ENCODE measurements at places on chromosomes 16 and 17. TPM values are rescaled to one million over a fixed set of nuclear protein-coding genes. Genes with fewer than 3 reads are reported as not detected.

The SDK2 gene
- total RNA-seq = 15.3 TPM

The SPAG5 gene
- total RNA-seq = 141 TPM

The RRN3 gene
- 34.4 TPM for total RNA-seq

The C16orf89 gene
- total RNA-seq = 0.37 TPM

The TBC1D3E gene
- total RNA-seq = not detected

The EFNB3 gene
- total RNA-seq = 5.8 TPM

The HSF5 gene
- total RNA-seq = 0.03 TPM

GRCh38 chr16:80666378-80667250 lies 125.8 kb downstream of the DYNLRB2 start:
- peaks cover 39% of the 10 kb centered on the region for H3K4me1 ChIP-seq
- no peak overlapping the region for H3K4me3 ChIP-seq
- H3K36me3 ChIP-seq = no peaks in the 10 kb centered on the region

DNA sequence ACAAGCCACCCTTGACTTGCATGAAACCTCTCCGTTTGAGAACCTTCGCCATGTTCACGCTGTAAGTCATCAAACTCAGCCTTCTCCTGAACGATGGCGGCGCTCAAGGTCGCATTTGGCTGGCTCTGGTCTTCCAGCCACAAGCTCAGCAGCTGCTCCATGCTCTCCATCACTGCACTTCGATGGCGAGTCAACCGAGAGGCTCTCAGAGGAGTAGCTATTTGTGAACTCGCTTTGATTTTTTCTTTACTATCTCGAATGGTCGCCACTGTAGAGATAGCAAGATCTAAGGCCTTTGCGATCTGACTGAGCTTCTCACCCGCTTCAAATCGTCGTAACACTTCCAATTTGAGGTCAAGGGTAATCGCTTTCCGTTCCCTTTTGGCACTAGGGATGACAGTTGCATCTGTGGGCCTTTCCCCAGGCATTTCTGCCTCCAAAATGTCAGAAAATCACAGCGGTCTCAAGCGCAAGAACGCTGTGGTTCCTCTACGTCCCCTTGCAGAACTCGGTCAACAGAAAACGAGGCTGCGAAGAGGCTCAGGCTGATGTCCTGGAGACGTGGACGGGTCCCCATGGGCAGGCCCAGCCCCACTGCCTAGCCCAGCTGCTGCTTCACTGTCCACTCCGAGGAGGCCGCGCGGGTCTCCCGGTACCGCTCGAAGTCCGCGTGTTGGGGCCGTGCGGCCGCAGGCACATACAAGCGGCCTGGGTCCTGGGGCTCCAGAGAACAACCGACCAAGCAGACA lies 23.1 kb downstream of the DEF8 start:
- peaks cover 12% of the 10 kb centered on the region for H3K4me1 ChIP-seq
- H3K27me3 ChIP-seq = no peaks in the 10 kb centered on the region
- peak overlapping the region; percentile 98 for H3K4me3 ChIP-seq
- DNase-seq = no peak

GRCh38 chr17:41919165-41919817 lies 540 bp upstream of the ACLY start:
- peak overlapping the region; percentile 94 for H3K4me3 ChIP-seq
- peak; percentile 85 for DNase-seq
- no peaks in the 10 kb centered on the region for H3K27me3 ChIP-seq
- H3K4me1 ChIP-seq = peaks cover 43% of the 10 kb centered on the region
- H3K27ac ChIP-seq = peak overlapping the region; percentile 87

DNA sequence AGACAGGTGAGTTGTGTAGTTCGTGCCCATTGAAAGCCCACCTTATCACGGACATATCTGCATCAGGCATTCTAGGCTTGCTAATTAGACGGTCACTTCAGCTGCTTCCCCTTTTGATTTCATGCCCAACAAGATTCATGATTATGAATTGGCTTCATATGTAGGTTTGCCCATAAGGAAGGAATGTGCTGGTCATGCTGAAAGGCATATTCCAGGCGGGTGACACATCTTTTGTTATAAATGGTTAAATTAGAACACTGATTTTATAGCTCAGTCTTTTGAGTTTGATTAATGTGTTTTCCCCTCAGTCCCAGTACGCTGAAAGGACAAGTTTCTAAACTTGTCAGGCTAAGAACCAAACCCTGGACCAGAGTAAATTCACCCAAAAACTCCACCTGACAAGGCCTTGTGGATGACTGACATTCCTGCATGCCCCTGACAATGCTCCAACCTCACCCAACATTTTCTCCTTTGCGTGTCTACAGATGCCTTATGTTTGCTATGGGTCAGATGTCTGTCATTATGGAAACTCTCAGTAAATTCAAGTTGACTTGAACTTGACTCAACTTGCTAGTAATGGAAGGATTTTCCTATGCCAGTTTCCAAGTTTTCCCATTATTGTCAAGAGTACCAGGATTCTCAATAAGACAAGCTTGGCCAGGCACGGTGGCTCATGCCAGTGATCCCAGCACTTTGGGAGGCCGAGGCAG lies 421.9 kb downstream of the PMP22 start:
- H3K27me3 ChIP-seq = no peaks in the 10 kb centered on the region
- no peak for DNase-seq
- no peaks in the 10 kb centered on the region for H3K36me3 ChIP-seq
- peaks cover 6% of the 10 kb centered on the region for H3K4me1 ChIP-seq
- no peak overlapping the region for H3K27ac ChIP-seq
- H3K4me3 ChIP-seq = no peak overlapping the region

DNA sequence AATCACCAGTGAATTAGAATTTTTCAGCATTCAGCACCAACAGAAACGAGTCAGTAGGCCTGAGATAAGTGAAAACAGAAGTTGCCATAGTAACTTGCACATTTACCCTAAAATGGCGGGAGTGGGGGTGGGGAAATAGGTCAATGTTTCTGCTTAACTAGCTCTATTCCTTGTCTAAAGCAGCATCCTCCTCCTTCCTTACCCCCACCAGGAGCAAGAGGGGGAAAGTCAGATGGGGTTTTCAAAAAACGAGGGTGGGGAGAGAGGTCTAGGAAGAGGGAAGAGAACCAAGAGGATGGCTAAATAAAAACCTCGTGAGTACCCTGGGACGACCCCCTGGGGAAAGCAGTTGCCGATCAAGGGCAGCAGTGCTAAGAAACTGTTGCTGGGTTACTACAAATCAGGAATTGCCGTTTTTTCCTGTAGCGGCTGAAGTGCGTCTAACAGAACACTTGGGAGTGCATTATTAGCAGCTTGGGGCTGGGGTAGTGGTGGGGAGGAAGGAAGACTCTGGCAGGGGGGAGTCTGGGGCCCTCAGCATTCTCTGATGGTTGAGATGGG lies 34.4 kb upstream of the MNT start:
- peak; percentile 58 for DNase-seq
- H3K27ac ChIP-seq = peak overlapping the region; percentile 44
- no peaks in the 10 kb centered on the region for H3K36me3 ChIP-seq
- peaks cover 28% of the 10 kb centered on the region for H3K4me1 ChIP-seq

DNA sequence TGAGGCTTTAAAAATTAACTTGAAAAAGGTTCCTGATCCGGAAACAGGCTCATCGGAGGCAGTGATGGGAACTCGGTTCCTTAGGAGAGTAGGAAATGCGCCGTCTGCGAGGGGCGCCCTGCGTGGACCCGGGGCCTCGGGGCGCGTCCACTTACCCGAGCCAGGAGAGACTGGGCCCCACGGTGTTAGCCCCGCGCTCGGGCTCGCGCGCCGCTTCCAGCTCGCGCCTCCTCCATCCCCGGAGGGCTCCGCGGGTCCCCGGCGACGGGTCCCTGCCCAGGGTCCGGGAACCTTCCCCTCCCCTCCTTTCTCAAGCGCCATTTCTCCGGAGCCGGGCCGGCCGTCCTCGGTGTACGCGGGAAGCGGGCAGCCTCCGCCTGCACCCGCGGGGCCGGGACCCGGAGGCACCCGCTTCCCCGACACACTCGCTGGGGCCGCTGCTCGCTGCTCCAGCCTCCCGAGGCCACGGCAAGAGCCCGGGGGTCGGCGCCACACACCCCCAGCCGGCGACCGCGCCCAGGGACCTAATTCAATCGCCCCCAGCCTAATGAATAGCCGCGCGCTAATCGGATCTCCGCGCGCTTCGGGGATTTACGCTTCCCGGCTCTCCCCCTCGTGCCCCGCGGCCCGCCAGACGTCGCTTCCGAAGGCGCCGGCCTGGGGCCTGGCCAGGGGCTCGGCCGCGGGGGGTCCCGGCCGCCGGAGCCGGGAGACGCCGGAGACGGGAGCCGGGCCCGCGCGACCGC lies 2.2 kb upstream of the BAHCC1 start:
- peaks cover 52% of the 10 kb centered on the region for H3K4me1 ChIP-seq
- H3K36me3 ChIP-seq = no peaks in the 10 kb centered on the region
- H3K4me3 ChIP-seq = peak overlapping the region; percentile 86
- peak; percentile 88 for DNase-seq

- H3K36me3 ChIP-seq = no peaks in the 10 kb centered on the region
- H3K4me1 ChIP-seq = peaks cover 30% of the 10 kb centered on the region
- H3K4me3 ChIP-seq = no peak overlapping the region
- H3K27me3 ChIP-seq = no peaks in the 10 kb centered on the region
- DNase-seq = no peak
Observed at GRCh38 chr17:4853208-4853671, 20.1 kb downstream of the MINK1 start.

DNA sequence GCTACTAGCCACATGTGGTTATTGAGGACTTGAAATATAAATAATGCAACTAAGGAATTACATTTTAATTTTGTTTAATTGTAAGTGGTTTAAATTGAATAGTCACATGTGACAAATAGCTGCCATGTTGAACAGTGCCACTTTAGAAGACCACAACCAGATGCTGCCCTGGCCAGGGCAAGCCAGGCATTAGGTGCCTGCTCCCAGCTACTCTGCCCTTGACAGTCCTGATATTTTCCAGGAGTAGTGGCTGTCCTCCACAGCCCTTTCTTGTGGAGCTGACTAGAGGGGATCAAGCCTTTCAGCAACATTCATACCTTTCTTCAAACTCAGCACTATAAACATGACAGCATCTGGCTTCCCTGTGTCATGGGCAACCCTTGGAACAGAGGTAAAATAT lies 31.0 kb downstream of the TMEM100 start:
- H3K27me3 ChIP-seq = no peaks in the 10 kb centered on the region
- H3K27ac ChIP-seq = no peak overlapping the region
- DNase-seq = no peak
- H3K36me3 ChIP-seq = no peaks in the 10 kb centered on the region

DNA sequence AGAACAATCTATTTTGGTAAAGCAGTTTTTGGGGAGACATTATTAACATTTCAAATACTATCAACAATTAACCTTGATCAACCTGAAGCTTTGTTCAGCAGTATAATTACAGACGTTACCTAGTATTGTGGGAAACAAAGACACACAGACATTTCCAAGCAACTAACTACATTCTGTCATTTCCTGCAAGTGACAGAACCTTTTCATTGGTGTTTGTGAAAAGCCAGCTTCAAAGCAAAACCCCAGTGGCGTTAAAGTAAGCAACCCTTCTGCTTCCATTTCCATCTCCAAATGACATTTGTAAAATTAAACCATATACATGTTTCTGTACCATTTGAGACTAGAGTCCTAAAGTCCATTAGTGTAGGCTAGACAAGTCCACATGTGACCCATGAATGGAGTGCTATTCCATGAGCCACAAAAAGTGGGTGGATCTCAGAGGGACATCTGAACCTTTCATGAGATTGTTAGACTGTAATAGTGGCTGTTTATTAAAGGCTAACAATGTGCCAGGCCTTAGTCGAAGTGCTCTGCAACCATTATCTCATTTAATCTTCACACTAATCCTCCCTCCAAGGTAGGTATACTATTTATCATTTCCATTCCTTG lies 101.2 kb downstream of the SSH2 start:
- no peaks in the 10 kb centered on the region for H3K27me3 ChIP-seq
- peaks cover 25% of the 10 kb centered on the region for H3K4me1 ChIP-seq
- no peak overlapping the region for H3K4me3 ChIP-seq
- no peaks in the 10 kb centered on the region for H3K36me3 ChIP-seq
- DNase-seq = no peak
- H3K27ac ChIP-seq = peak overlapping the region; percentile 9

- H3K36me3 ChIP-seq = no peaks in the 10 kb centered on the region
- no peak overlapping the region for H3K27ac ChIP-seq
- no peak for DNase-seq
- H3K4me3 ChIP-seq = no peak overlapping the region
- peaks cover 22% of the 10 kb centered on the region for H3K4me1 ChIP-seq
Observed at GRCh38 chr17:65519462-65519861, 42.0 kb downstream of the AXIN2 start.

- H3K36me3 ChIP-seq = no peaks in the 10 kb centered on the region
- no peaks in the 10 kb centered on the region for H3K4me1 ChIP-seq
Observed at GRCh38 chr17:83110735-83111134, 31.3 kb downstream of the METRNL start.

GRCh38 chr17:40093005-40093579 lies 7.3 kb downstream of the NR1D1 start:
- no peak overlapping the region for H3K4me3 ChIP-seq
- no peaks in the 10 kb centered on the region for H3K36me3 ChIP-seq
- peaks cover 7% of the 10 kb centered on the region for H3K4me1 ChIP-seq

DNA sequence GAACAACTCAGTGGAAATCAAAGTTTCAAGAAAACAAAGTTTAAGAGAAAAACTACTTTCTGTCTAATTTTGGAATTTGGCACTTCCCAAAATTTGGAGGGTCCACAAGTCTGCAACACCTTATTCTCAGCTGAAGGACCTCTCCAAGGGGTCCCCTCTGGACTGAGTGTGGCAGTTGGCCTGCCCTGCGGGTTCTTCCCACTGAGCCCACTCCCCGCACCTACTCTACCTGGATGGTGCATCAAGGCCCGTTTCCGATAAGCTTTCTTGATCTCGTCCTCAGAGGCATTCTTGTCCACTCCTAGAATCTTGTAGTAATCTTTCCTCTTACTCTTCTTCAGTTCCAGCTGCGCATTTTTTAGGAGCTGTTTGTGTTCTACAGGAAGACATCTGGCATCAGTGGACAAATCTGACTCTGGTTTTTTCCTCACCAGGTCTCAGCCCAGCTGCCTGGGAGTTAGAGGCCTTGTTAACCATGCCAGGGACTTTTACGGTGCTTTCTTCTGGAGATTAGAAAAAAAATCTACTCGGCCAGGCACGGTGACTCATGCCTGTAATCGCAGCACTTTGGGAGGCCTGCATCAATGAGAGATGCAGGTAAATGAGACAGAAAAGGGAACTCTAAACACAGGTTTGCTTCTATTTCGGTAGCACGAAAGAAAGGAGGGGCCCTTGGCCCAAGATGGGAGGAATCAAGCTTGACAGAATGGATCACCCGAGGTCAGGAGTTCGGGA lies 15.6 kb downstream of the CNP start:
- H3K27ac ChIP-seq = no peak overlapping the region
- H3K4me3 ChIP-seq = no peak overlapping the region

All from neural progenitor cell (in vitro differentiated cells).